Activated T-helper 1 cell treated with anti-CD3 and anti-CD28 coated beads, Interleukin-2, amount 50 U/mL, for 16 hours (primary cell): ENCODE measurements at places on chromosomes 3 and 15.
A peak's percentile ranks its signal among the peaks of the same experiment; 100 is the strongest.

- no peak for DNase-seq
These were observed 50.4 kb upstream of the TRA2B start for GRCh38 chr3:185988080-185988815.

DNA sequence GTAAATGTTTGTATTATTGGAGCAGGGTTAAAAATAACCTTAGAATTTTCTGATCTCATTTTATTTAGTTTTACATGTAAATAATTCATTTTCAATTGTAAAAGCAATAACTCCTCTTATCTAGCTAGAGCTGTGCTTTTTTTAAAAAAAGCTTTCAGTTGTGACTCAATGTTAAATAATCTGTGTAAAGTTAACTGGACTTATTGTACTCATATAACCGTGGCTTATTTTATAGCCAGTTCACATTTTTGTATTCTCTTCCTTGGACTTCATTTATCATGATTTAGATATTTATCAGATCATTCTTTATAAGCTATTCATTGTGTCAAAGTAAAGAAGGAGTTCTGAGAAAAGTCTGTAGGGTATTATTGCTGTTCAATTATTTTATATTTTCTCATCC lies 435.6 kb downstream of the CADM2 start:
- no peak for DNase-seq

- DNase-seq, result no peak
These were observed 846.9 kb downstream of the NSUN3 start for GRCh38 chr3:94909726-94910125.

DNA sequence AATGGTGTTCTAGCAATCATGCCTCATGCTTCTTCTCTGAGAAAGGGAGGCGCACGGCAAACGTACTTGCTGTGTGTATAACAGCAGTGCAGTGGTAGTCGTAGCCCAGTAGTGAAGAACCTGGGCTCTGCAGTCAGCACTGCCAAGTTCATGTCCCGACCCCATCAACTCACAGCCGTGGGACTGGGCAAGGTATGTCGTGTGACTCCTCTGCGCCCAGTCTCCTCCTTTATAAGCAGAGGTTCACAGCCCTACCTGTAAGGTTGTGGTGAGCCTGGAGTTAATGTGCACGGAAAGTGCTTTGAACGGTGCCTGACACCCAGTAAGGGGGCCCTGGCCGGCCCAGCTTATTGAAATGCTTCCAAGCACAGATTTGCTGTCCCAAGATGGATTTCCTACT lies 26.6 kb downstream of the EHD4 start:
- no peak for DNase-seq

GRCh38 chr3:84965141-84965540 lies 6.4 kb downstream of the CADM2 start:
- DNase-seq, result no peak

GRCh38 chr3:9244495-9245183 lies 4.8 kb downstream of the SRGAP3 start:
- no peak for DNase-seq

DNA sequence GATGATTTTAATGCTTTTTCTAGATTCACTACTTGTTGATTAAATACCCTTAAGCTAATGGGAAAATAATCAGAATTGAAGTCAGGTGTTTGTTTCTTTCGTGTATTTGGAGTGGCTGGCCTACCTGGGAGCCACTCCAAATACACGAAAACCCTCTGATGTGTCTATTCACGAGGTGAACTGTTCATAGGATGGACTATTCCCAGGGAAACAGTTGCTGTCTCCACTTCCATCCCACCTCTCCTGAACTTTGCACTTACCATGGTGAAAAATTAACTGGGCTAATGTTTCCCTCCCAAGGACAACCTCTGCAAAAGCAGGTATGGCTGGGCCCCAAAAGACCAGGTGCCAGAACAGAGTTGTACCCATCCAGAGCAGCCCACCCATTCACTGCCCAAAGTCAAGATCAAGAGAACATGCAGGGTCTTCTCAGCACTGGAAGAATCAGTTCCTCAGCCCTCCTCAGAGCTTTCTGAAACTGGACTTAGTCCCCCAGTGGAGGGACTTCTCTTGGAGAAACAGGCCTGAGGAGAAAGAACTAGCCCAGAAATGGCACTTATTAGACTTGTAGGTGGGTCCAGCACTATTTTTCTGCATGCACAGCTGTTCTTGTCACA lies 2.9 kb upstream of the SMAD3 start:
- DNase-seq, result no peak

DNA sequence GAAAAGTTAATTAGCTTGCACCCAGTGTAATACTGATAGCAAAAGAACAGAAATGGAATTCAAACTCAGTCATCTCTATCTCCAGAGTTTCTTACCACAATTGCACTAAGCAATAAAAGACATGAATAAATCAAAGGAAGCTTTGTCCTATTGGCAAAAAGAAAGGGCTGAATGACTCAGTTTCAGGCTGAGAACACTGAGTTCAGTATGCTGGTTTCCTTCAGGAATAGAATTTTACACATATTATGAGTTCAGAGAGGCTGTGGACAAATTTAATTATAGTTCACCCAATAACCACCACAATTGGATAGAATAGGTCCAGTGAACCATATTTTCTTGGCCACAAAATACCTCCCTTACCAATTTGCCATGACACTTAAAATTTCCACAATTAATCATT lies 249.7 kb downstream of the KCNMB2 start:
- no peak for DNase-seq

- no peak for DNase-seq
These were observed 217.8 kb upstream of the ARHGEF26 start for GRCh38 chr3:153903430-153903829.

DNA sequence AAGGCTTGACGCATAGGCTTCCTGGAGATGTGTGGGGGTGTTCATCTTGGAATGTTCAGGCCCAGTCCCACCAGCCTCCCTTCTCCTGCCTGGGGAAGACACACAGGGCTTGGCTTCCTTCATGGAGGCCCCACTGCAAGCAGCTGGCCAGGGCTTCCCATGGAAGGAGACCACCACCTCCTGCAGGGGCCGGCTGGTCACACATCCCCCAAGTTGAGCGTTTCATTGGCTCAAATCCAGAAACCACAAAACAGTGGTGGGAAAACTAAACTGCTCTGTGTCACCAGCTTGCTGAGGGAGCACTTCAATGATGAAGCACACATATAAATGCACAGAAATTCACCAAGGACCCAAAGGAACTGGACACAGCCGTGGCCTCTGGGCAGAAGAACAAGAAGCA lies 8.3 kb downstream of the IQSEC1 start:
- DNase-seq, result no peak

- no peak for DNase-seq
These were observed 365.8 kb upstream of the MCTP2 start for GRCh38 chr15:93865586-93865985.

- DNase-seq, result no peak
These were observed 22.1 kb downstream of the MAP2K1 start for GRCh38 chr15:66408675-66409282.

- DNase-seq, result no peak
These were observed 33.4 kb downstream of the SH3BP5 start for GRCh38 chr3:15299036-15299435.

DNA sequence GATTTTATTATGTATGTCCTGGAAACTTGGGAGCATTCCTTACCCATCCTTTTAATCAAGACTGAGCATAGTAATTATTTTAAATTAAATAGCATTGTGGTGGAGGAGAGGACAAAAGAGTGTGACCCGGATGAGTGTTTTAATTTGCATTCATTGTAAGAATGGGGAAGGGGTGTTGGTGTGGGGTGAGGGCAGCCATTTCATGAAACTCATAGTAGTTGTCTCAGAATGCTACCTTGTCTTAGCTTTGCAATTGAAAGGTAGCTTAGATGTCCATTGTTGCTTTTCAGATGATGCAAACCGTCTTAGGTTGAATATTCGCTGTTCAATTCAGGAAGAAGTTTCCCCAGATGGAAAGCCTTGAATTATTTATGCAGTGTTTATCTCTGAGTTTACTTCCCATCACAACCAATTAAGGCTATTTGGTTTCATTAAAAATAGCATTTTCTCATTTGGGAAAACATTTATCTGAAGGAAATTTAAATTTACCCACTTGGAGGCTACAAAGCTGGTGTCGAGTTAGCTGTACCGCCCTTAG lies 328.4 kb downstream of the FEZF2 start:
- DNase-seq, result no peak

- DNase-seq, result no peak
These were observed 22.8 kb upstream of the MAP4 start for GRCh38 chr3:48038971-48039481.

DNA sequence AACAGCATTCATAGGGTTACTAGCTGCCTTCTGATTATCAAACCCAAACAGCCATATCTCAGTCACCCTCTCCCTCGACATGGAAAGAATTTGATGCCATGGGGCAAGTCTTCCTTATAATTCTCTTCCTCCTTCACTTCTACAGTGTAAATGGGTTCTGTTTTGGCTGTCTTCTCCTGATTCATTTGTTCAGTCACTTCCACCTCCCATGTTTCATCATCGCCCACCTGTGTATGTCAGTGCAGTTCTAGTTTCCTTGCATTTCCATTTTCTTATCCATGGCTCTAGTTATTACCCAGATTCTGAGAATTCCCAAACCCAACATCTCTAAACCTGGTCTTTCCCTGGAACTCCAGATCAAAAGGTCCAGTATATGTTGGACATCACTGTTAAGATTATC lies 41.0 kb downstream of the RIOX2 start:
- no peak for DNase-seq

- no peak for DNase-seq
These were observed at the start of gene VGLL3 for GRCh38 chr3:86990734-86991481. Gene VGLL3 (minus strand): TSS chr3:86991149. CDS start chr3:86990743, 406 bp downstream.

DNA sequence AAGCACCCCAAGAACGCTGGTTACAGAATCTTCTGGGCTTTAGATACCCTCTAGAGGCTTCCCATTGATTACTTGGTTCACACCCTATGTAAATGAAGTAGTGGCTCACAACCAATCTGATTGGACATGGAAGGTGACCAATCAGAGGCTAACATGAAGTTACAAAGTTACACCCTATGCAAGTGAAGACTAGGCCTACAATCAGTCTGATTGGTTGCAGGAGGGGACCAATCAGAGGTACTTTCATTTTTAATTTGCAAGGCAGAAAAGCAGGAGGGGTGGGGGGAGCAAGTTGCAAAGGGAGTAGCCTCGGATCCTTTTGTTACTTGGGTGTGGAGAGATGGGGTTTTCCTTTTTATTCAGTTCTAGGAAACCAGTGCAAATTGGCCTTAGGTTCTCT lies 11.1 kb upstream of the RTP2 start:
- no peak for DNase-seq

GRCh38 chr3:6471744-6472143 lies 389.2 kb upstream of the GRM7 start:
- DNase-seq, result no peak

DNA sequence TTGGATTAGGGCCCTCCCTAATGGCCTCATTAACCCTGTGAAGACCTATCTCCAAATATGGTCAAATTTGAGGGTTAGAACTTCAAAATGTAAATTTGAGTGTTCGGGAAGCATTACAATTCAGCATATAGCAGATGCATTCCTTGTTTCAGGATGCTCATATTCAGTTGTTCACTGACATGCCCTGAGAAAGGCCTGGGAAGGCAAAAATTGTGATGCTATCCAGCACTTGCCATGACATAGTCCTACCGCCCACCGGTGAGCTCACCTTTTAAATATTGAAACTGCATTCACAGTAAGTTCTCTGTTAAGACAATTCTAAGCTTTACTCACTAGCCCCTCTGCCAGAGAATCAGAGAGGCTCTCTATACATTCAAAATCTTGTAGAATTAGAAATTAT lies 300.3 kb upstream of the CCDC54 start:
- DNase-seq, result no peak

DNA sequence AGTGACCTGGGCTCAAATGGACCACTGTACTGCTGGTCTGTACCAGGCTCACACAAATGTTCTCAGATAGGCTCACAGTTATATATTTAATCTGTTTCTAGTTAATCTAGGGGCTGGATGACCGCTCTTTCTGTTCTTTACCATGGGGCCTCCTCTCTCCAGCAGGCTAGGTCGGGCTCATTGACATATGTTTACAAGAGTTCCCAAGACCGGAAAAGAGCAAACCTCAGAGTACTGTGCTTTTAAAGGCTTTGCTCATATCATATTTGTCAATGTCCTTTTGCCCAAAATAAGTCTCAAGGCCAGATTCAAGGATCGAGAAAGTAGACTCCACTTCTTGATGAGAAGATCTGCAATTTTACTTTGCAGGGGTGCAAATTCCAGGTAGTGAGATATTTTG lies 348.0 kb upstream of the EPHA6 start:
- DNase-seq, result no peak

- no peak for DNase-seq
These were observed 21.3 kb upstream of the RIOX2 start for GRCh38 chr3:97993526-97993925.

DNA sequence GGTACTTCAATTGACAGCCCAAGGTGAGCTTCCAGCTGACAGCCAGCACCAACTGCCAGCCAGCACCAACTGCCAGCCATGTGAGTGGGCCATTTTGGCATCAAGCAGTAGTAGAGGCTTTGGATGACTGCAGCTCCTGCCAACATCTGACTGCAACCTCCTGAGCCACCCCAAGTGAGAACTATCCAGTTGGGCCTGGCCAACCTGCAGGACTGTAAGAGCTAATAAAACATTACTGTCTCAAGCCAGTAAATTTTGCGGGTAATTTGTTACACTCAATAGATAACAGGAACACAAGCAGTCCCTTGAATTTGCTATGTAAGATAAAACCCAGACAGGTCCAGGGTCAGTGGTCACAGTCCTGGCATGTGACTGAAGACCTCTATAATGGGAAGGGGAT lies 29.7 kb downstream of the EPHB1 start:
- DNase-seq, result no peak

DNA sequence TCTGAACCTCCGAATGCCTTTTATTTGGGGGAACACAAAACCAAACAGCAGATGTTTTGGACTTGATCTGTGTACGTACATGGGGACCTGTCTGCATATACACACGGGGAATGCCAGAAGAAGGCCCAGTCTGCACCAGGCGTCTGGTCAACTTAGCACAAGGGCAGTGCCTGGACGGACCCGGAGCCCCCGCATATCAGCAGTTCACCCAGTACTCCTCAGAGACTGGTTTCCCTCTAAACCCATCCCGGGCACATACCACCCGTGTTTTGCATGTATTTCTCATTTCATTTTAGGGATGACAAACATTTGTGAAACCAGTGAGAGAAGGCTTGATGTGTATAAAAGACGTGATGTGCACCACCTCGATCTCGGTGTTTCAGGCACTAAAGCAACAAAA lies 49.7 kb downstream of the KLHL25 start:
- no peak for DNase-seq

DNA sequence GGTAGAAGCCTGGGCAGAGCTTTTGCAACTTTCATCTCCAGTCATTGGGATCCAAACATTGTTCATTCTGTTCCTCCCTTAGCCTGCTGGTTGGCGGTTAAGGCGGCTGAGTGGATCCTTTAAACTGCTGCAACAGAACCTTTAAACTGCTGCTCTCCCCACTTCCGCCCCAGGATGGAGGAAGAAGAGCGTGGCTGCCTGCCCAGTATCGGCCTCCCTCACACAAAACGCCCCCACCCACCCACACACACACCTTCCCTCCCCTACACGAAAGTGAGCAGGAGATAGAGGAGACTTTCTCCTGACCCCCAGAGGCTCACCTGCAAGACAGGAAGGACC lies 460 bp upstream of the ZMAT3 start:
- peak; percentile 16 for DNase-seq
